ENCODE measurements at places on chromosomes 5 and 9.

DNA sequence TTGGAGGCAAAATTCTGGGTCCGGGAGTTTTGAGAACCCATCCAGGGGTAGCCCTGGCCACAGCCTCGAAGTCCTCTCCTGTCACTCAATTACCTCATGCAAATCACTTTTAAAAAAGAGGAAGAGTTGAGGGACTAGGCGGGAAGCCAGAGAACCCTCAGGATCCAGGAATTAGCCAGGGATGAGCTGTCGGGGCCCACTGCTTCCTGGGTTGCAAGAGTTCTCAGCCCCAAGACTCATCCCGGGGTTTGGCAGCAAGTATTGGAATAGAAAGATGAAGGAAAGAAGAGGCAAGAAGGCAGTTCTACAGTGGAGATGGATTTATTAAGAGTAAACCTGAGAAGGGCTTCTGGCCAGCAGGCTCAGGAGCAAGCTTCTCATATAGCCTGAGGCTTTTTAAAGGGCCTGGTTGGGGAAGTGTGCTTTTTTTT is 25.6 kb downstream of the C9orf50 start:
- no peak for DNase-seq

DNA sequence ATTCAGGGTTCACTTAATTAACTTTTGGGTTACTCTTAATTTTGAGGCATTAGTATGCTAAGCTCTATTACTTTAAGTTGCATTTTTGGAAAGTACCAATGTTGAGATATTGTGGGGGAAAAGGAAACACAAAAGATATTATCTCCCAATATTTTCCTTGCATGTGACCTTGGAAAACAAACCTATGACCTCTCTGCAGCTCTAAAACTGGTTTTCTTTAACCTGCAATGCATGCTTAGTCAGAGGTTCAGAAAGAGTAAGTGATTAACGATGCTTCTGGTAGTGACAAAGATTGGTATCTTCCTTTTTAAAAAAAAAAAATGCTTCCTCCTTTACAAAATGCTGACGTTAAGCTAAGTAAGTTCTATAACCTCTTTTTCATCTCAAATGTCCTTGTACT is 44.9 kb upstream of the CDH18 start:
- DNase-seq = no peak

DNA sequence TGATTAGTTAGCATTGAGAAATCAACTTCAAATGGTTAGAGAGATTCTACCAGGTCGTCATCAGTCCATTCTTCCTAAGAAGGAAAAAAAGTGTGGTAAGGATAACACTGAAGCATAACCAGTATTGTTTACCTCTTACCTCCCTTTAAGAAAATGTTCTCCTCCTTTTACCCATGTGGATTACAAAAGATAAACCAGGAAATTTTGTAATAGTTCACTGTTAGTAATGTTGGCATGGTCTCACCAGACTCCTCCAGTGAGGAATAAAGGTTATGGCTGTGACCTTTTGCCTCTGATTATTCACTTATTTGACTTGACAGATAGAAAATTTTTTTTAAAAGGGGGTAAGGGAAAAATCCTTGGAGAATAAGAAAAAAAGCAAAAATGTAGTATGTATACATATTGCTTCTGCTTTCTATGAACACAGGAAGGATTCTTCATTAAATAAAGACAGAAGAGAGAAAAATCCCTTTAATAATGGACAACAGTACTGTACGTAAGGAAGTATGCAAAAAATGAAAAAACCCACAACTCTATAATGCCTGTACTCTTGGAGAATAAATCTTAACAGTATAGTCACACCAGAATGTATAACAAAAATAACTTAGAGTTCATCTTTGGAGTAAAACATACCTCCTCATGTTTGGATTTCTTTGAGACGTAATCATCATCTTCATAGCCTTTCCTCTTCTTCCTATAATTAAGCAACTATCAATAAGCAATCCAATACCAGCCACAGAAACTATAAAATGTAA is 18.1 kb downstream of the CCNH start:
- DNase-seq = no peak

- DNase-seq = no peak
These were observed 413.5 kb downstream of the TLE4 start for GRCh38 chr9:79985264-79985663.

- DNase-seq = no peak
These were observed 29.8 kb downstream of the MED27 start for GRCh38 chr9:132049900-132050299.

DNA sequence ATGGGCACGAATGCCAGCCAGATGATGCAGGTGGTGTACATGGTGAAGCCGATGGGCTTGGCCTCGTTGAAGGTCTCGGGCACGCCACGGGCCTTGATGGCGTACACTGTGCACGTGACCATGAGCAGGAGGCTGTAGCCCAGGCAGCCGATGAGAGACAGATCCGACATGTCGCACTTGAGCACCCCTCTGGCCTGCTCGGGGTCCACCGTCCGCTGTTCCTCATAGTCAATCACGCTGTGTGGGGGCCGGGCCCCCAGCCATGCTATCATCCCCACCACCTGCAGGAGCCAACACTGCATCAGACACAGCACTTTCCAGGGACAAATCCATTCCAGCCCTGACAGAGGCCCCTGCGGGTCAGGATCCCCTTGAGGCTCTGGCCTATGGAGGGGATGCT is 12.2 kb downstream of the GRM6 start:
- DNase-seq = no peak

DNA sequence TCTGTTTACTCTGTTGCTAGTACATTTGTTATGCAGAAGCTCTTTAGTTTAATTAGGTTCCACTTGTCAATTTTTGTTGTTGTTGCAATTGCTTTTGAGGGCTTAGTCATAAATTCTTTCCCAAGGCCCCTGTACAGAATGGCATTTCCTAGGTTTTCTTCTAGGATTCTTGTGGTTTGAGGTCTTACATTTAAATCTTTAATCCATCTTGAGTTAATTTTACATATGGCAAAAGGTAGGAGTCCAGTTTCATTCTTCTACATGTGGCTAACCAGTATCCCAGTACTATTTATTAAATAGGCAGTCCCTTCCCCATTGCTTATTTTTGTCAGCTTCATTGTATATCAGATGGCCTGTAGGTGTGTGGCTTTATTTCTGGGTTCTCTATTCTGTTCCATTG is 792.4 kb downstream of the PTPRD start:
- no peak for DNase-seq

DNA sequence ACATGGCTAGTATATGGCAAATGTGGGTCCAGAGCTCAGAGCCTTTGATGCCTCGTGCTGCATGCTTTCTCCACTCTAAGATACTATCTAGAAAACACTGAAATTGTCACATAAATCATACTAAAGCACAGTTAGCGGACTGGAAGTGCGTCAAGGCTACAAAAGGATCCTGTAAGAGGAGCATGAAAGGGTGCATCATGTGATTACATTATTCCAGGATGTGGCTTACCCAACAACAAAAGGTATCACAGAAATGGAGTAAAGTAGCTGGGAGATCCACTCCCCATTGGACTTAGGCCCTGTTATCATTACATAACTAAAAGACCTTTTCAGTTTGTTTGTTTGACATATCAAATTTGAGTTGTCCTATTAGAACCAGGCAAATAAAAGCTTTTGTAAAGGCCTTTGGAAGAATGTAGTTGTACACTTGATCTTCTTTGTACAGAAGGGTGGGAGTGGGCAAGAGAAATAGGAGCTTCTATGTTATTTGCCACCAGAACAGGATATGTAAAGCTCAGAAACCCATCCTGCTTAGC is 6.9 kb downstream of the SLC31A1 start:
- no peak for DNase-seq

- no peak for DNase-seq
These were observed 6.4 kb upstream of the KIF2A start for GRCh38 chr5:62299600-62299999.

GRCh38 chr5:158511454-158511853 is 588.3 kb downstream of the EBF1 start:
- DNase-seq = no peak

DNA sequence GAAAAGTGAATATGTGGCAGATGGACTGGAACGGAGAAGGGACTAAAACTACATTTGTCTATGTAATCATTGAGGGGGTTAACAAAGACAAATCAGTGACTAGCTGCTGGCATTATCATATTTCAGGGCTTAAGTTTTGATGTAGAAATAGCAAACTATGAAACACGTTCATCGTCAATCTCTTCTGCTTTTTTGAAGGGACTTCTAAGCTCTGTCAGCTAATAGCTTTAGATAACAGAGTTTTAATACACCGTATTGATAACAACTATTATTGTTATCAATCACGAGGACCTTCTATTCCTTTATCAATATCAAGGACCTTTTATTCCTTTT is 38.9 kb upstream of the MRPS30 start:
- DNase-seq = no peak

GRCh38 chr9:93572636-93573515 is 3.5 kb upstream of the PHF2 start:
- DNase-seq = no peak

DNA sequence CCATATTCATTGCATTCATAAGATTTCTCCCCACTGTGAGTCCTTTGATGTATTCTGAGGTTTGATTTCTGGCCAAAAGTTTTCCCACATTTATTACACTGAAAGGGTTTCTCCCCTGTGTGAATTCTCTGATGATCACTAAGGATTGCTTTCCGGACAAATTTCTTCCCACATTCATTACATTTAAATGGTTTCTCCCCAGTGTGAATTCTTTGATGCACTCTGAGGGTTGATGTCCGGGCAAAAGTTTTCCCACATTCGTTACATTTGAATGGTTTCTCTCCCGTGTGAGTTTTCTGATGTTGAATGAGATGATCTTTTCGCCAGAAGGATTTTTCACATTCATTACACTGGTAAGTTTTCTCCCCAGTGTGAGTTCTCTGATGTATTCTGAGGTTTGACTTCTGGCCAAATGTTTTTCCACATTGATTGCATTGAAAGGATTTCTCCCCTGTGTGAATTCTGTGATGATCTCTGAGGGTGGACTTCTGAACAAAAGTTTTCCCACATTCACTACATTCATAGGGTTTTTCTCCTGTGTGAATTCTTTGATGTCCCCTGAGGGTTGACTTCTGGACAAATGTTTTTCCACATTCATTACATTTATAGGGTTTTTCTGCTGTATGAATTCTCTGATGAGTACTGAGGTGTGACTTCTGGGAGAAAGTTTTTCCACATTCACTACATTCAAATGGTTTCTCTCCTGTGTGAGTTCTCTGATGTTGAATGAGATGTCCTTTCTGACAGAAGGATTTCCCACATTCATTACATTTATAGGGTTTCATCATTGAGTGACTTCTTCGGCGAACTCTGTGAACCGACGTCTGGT is 18.8 kb downstream of the ZNF510 start:
- no peak for DNase-seq

DNA sequence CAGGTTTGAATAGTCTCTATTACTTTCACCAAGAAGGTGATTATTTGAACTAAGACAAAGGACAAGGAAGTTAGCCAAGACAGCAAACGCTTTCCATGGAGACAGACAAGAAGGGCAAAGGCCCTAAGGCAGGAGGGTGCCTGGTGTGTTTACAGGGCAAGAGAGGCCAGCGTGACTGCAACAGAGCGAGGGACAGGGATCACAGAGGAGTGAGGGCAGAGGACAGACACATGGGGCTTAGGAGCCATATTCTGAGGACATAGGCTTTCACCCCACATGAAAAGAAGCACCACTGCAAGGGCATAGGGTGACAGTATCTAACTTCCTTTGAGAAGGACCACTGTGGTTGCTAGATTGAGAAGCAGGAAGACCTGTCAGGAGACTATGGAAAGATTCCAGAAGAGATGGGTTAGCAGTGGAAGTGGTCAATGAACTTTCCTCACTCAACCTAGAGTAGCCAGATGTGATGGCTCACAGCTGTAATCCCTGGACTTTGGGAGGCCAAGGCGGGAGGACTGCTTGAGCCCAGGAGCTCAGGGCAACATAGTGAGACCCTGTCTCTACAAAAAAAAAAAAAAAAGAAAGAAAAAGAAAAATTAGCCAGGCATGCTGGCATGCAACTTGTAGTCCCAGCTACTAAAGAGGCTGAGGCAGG is 5.0 kb upstream of the HAVCR1 start:
- no peak for DNase-seq

GRCh38 chr5:142107736-142108431 is 695 bp upstream of the NDFIP1 start:
- no peak for DNase-seq

GRCh38 chr9:5231212-5231611 is at the start of gene INSL4:
INSL4 (plus strand) TSS chr9:5231419; CDS start chr9:5231524, 105 bp downstream.
- no peak for DNase-seq

DNA sequence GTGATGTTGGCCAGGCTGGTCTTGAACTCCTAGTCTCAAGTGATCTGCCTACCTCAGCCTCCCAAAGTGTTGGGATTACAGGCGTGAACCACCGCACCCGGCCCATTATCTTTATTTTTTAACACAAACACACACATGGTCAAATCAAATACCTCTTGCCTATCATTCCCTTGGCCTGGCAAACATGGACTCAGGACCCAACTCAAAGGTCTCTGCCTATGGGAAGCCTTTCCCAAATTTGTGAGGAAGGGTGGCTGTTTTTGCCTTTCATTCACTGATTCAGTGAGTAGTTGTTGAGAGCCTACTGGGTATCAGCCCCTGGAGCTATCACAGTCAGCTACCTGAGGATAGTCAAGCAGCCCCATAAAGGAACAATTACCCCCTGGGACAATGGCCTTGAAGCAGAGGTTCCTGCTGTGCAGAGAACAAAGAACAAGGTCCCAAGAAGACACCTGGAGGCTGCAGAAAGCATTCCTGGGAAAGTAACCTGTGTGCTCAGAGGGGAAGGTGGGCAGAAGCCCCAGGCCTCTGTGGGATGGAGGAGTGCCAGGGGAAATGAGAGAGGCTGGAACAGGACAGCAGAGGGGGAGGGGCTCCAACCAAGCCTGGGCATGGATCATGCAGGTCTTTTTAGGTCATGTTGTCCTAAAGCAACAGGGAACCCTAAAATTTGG is 126.4 kb downstream of the CRB2 start:
- DNase-seq = no peak

DNA sequence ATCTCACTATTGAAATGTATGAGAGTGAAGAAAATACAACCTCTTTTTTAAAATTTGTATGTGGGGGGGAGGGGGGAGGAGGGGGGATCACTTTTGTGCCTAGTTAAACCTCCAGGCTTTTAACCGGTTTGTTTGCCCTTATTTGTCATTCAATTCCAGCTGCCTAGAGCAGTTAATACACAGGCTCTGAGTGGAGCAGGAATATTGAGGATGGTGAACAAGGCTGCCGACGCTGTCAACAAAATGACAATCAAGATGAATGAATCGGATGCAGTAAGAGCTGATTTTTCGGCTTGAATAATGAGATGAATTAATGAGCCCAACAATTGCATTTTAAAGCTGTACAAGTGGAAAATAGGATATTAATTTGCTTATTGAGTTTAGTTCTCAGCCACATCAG is 28.7 kb upstream of the SNX24 start:
- no peak for DNase-seq

Data from activated naive CD8-positive, alpha-beta T cell treated with anti-CD3 and anti-CD28 coated beads, Interleukin-2, amount 50 U/mL, for 24 hours (primary cell).